ENCODE measurements at places on chromosomes 3 and 15.

GRCh38 chr3:32143849-32144757, 37.7 kb downstream of the GPD1L start:
- DNase-seq = peak; percentile 15

- DNase-seq = peak; percentile 52
Measured at GRCh38 chr3:155805204-155805801, 775 bp downstream of the C3orf33 start.

GRCh38 chr15:69883306-69883705, 214.4 kb downstream of the TLE3 start:
- no peak for DNase-seq

GRCh38 chr3:49092938-49093852, 676 bp downstream of the QRICH1 start:
- DNase-seq = peak; percentile 84

DNA sequence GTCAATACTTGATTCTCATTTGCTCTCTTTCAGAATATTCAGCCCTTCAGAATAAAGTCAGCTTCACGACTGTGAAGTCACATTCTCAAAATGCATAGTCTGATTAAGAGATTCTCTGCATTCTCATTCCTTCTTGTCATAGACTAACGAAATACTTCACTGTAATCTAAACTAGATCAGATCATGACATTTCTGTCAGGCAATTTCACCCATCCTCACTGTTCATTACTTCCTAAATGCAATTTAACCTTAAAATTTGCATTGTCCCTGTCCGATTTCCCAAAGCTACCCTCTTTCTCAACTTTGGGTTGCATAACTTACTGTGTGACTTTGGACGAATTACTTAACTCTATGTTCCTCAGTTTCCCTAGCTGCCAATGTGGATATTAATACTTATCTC, 6.2 kb downstream of the RPL22L1 start:
- DNase-seq = no peak

GRCh38 chr15:57340682-57341259, 35.5 kb upstream of the CGNL1 start:
- peak; percentile 16 for DNase-seq

DNA sequence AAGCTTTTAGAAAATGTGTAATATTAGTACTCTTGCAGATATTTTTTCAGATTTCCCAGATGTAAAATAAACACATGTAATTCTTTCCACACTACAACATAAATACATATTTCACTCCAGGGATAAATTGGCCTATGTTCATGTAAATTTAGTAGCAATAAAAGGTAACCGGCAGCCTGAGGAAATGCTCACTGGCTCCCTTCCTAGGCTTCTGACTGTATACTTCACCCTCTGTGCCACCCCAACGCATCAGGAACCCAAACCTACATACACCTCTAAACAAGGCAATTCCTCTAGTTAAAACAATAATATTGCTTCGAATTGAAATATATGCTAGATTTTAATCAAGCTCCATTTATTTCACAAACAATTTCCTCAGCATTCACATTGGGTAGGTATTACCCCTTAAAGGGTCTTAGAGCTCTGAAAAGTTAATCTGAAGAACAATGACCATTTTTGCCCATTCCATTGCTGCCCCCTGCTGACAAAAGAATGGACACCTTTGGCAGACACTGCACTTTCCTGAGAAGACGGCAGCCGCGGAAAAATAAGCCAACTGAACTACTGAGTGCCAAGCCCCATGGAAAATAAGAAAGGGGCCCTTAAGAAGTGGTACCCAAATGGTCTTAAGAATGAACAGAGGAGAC, 212.5 kb downstream of the OSBPL10 start:
- DNase-seq = peak; percentile 35

DNA sequence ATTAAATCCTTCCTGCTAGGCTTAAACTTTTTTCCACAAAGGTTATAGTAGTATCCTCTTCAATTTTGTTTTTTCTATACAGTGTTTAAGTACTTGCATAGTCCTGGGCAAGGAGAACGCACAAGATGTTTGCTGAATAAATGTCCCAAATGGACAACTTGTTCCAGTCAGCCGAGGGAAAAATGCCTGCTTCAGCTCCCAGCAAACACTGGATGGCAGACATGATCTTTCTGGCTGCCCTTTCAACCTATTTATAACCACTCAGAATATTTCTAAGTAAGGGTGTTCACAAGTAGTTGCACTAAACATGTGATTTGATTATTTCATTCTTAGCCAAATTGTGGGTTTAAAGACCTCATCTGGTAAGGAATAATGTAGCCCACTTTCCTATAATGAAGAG, 29.8 kb downstream of the GNB4 start:
- DNase-seq = no peak

GRCh38 chr3:162525066-162525742, 1028.6 kb downstream of the OTOL1 start:
- no peak for DNase-seq

DNA sequence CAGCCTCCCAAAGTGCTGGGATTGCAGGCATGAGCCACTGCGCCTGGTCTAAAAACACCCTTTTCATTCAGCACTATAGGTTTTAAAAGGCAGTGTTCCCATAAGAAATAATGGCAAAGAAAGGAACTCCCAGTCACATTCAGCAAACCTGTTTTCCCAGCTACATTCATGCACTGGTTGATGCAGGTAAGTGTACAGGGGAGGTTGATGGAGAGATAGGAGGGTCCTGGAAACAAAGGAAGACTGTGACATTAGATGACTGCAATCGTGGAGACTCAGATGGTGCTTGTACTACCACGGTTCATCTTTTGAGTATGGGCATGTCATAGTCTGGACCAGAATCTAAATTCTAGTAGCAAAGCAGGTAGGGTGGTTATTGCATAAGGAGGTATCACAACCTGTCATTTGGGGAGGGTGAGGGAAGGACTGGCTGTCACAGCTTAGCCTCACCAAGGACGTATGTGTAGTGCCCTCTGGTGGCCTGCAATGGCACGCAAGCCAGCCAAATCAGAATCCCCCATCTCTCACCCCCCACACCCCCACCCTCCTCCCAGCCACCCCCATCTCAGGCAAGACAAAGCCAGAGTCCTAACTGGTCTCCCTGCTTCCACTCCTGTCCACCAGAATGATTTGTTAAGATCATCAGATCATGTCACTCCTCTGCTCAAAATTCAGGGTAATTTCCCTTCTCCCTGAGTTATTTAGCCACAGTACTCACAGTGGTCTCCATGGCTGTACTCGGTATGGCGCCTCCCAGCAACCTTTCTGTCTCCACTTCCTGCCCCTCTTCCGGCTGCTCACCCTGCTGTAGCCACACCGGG, 28.8 kb upstream of the UBL7 start:
- DNase-seq = peak; percentile 75

DNA sequence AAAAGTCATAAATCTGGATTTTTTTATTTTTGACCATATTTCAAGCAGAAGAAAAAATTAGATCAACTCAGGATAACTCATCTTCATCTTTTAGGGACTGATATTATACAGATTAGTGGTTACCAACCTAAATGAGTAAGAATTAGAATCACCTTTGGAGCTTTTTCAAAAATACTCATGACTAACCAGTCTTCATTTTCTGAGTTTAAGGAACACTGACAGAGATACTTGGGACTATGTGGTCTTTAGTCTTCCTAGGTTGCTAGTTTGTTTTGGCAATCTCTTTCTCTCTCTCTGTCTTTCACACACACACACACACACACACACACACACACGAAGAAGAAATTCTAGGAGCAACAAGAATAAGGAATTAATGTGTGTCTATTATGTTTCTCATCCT, 50.1 kb downstream of the TMOD3 start:
- DNase-seq = no peak

DNA sequence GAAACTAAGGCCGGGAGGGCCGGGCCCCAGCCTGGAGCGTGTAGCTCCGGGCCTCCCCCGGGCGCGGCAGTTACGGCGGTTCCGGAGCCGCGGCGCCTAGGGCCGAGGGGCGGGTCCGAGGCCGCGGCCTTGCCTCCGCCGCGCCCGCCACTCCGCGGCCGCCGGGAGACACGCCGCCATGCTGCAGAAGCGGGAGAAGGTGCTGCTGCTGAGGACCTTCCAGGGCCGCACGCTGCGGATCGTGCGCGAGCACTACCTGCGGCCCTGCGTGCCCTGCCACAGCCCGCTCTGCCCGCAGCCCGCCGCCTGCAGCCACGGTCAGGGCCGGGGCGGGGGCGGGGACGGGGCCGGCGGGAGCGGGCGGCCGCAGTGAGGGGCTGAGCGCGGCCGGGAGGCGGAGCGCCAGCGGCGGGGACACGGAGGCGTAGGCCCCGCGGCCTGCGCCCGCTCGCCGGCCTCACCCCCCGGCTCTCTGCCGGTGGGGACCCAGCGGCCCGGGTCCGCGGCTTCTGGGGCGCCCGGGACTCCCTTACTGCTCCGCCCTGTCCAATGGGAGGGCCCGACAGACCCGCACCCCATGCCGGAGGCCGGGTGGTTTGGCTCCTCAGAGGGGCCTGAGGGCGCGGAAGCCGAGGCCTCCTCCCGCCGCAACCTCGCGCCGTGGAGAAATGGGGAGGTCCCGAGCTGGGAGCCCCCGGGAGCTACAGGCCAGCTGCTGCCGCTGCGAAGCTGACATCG, at the start of gene DIS3L:
Gene DIS3L, plus strand, starts transcription at position 150 of the 738 bp plus-strand sequence. Its CDS starts 29 bp downstream, at position 179.
- DNase-seq = peak; percentile 67

DNA sequence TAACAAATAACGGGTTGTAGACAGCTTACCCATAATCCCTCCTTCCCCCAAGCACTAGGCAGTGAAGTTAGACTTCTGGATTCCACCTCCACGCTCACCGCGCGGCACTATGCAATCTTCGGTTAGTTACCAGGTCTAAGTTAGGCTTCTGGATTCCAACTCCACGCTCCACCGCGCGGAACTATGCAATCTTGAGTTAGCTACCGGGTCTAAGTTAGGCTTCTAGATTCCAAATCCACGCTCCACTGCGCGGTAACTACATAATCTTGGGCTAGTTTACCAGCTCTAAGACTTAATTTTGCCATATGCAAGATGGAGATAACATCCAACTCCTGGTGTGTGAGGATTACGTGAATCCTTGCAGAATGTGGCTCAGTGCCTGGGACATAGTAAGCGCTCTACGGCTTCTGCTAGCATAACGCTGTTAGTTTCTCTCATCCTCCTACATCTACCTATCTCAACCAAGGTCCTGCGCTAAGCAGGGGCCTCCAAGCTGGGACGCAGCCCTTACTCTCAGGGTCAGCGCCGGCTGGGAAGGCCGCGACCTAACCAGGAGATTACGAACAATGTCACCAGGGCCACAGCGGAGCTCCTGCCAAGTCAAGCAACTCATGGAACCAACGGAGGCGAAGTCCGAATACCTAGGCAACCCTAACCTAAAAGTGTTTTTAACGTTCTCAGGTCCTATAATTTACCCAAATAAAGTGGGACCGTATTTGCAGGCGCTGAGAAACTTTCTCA, 497 bp upstream of the RPLP1 start:
- DNase-seq = peak; percentile 33

DNA sequence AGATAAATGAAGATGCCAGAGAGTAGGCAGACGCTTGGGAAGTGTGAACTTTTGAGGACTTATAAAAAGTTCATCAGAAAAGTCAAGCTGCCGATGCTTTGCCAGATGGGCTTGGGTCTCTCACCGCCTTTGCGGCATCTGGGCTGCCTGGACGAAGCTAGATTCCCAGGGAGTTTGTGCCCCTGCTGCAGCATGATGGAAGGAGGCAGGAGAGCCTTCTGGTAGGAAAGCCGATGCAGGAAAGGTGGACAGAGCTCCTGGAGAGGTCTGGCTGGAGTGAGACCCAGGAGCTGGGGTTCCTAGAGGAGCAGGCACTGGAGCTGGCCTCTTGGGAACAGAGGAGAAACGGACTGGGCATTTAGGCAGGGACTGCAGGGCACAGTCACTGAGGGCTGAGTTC, 51.9 kb upstream of the ATP2B2 start:
- no peak for DNase-seq

GRCh38 chr3:129558081-129558771, 15.3 kb downstream of the H1-8 start:
- DNase-seq = no peak

- no peak for DNase-seq
Measured at GRCh38 chr15:73570355-73571032, 62.7 kb downstream of the NPTN start.

GRCh38 chr15:88932271-88932874, 19.2 kb upstream of the MFGE8 start:
- DNase-seq = no peak

- no peak for DNase-seq
Measured at GRCh38 chr15:73872346-73872745, 1.0 kb upstream of the TBC1D21 start.

GRCh38 chr3:183122257-183122932, 23.1 kb upstream of the MCCC1 start:
- no peak for DNase-seq

- DNase-seq = no peak
Measured at GRCh38 chr3:129591932-129592331, 14.5 kb downstream of the PLXND1 start.

GRCh38 chr3:170734735-170735065, 135.3 kb downstream of the RPL22L1 start:
- DNase-seq = no peak

DNA sequence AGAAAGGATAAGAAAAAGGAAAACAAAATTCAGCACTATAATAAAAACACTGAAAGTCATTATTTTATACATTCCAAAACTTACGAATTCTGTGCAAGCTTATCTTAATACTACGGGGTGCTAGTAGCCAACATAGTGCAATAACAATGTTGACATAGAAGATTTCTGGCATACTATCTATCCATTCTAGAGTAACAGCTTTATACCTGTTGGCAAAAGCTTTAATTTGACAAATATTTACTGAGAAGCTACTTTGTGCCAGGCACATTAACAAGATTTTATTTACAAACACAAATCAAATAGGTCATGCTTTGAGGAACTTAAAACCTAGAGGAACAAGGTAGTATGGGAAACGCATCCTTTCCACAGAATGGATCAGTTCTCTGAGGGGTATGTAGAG, 1.1 kb downstream of the ACKR4 start:
- DNase-seq = no peak

- no peak for DNase-seq
Measured at GRCh38 chr3:126269354-126269753, 87.9 kb downstream of the KLF15 start.

DNA sequence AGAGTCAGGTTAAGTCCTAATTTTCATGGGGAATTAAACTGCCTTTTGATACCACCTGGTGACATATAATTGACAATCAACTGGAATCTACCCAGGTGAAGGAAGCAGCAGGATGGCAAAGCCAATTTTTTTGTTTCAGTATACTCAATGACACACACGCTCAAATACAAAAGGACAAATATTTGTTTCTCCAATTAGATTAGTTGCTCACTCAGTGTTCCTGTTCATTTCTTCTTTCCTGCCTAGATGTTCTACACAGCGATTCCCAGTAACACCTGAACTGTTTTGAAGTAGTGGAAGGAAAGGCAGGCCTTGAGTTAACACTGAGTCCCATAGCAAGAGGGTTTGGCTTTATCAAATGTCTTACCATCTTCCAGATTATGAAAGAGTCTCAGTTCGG, 157.5 kb downstream of the PDZRN3 start:
- no peak for DNase-seq
